CD4-positive, alpha-beta T cell treated with Interleukin-2 at 100 ng/mL for 4 hours (primary cell): ENCODE measurements at places on chromosomes 16 and 17.

DNA sequence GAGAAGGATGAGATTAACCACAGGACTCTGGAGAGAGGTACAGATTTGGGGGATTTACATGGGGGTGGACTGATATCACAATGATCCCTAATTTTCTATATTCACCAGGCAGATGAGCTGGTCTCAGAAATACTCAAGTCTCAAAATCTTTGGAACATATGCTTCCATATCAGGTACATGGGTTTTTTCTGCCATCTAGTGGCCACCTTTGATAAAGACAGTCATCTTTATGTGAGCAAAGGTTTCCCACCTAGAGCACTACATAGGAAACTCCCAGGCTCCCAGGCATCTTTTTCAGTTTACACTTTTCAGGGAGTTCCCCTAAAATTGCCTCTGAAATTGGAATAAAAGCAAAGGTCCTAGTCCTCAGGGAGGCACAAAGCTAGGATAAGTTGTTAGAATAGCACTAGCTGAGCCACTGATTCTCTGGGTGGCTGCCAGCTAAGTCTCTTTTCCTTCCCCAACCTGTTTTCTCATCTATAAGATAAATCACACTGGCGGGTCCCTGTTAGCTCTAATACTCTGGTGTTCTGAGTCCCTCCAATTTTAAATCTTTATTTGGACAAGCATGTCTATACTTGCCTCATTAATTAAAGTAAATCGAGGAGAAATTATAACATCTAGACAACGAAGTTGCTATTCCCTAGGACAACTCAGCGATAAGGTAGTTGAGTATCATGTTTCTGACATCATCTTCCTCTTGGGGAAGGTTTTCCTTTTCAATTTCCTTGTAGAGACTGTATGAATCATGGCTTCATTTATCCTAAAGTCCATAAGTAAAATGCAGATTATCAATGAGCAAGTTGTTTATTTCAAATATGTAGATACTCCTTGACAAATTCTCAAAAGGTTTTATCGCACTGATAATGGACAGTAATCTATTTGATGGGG is 19.0 kb upstream of the MON1B start:
- DNase-seq: peak; percentile 63

GRCh38 chr17:27157297-27157696 is 136.6 kb upstream of the WSB1 start:
- no peak for DNase-seq

- DNase-seq: no peak
These were observed 13.2 kb upstream of the SLC16A5 start for GRCh38 chr17:75074532-75074931.

DNA sequence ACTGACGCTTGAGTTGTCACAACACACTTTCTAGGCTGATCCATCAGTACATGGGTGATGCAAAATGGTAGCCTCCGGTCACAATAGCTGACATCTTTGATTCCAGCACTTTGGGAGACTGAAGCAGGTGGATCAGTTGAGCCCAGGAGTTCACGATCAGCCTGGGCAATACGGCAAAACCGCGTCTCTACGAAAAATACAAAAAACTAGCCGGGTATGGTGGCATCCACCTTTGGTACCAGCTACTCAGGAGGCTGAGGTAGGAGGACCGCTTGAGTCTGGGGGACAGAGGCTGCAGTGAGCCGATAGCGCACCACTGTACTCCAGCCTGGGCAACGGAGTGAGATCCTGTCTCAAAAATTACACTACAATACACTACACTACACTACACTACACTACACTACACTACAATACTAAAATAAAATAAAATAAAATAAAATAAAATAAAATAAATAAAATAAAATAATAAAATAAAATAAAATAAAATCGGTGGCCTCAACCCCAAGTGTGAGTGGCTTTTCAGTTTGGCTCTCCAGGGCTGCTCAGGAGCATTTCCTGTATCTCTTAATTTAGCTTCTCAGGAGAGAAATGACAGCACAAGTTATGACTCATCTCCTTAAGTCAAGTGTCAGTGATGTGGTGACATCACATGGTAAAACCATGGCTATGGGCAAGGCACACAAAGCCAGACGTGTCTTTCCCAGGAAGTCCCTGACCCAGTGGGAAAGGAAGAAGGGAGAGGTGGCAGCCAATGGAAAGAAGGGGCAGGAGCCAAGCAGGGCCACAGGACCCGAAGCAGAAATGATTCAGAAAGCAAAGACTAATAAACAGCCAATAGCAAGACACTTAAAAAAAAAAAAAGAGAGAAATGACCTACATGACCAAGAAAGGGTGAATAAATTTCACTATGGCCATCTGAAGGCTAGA is 75.3 kb upstream of the TBC1D3K start:
- DNase-seq: peak; percentile 19

DNA sequence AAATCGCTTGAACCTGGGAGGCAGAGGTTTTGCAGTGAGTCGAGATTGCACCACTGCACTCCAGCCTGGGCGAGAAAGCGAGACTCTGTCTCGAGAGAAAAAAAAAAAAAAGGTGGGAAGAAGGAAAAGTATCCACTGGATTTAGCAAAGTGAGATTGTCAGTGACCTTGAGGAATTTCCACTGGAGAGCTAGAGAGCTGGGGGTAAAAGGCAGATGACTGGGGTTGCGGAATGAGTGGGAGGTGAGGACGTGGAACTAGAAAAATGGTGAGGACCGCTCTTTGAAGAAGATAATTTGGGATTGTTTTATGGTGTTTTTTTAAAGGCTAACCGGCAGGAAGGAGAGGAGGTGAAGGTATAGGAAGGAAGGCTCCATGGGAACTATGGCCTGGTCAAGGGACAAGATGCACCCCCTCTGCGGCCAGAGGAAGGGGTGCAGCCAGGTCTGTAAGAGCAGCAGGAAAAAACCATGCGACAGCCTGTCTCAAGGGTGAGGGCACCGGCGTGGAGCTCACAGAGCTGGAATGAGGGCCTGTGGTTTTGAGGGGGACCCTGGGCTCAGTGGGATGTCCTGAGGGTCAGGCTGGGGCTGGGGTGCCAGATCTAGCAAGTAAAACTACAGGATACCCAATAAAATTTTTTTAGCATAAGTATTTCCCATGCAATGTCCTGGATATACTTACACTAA is 694 bp upstream of the MLST8 start:
- no peak for DNase-seq

DNA sequence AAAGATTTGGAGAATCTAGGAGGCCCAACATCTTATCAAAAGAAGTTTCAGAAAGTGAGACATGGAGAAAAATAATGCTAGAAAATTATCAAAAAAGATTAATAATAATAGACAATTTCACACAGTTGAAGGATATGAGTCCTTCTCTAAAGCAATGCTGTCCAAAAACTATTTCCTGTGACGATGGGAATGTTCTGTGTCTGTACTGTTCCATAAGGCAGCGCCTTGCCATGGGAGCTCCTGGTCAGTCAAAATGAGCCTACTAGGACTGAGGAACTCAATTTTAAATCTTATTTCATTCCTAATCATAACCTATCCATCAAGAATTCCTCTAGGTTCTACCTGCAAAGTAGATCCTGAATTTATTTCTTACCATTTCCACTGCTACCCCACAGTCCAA is 49.0 kb downstream of the CACNG1 start:
- no peak for DNase-seq

GRCh38 chr17:29461483-29462206 is 71.5 kb downstream of the TAOK1 start:
- DNase-seq: no peak

DNA sequence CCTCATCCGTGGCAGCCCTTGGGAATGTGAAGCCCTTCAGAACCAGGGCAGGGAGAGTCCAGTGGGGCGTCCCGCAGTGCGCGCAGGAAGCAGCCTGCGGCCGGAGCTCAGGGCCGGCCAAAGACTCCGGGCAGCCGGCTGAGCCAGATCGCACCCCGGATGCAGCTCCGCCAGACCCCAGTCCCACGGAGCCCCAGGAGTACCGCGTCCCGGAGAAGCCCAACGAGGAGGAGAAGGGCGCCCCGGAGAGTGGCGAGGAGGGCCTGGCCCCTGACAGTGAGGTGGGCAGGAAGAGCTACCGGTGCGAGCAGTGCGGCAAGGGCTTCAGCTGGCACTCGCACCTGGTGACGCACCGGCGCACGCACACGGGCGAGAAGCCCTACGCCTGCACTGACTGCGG is 6.9 kb downstream of the ZNF205 start:
- no peak for DNase-seq

GRCh38 chr16:54026456-54026855 is 260.1 kb downstream of the IRX3 start:
- no peak for DNase-seq

DNA sequence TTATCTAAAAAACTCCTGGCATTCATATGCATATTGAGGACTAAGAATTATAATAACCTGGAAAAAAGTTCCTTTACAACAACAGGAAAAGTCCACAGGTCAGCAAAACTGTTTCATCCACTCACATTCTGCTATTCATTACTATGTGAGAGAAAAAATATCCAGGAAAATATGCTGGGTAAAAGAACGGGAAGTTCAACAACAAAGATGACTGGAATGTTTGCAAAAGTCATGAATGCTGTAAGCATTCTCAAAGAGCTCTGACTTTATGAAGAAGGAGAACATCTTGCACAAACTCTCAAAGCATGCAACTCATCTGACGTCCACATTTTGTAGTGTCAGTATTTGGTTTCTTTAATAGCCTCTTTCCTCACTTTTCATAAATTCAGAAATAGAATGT is 56.9 kb upstream of the ALDH3A1 start:
- DNase-seq: no peak

- DNase-seq: no peak
These were observed 172.3 kb upstream of the IRX6 start for GRCh38 chr16:55151561-55152305.

DNA sequence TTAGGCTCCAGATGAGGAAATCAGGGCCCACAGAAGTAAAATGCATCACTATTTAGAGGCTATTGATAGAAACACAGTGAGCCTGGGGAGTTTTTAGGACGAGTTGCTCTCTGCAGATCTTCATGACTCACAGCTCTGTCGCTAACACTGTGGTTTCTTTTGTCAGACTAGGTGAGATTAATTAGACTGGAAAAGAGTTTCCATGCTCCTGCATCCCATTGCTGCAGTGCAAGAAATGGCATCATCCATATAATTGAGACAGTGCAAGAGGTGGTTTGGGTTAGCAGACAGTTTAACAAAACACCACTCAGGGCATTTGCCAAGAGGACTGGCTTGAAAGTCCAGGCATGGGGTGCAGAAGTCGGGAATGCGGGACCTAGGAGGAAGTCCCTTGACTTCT is 198.8 kb upstream of the CACNG5 start:
- no peak for DNase-seq

DNA sequence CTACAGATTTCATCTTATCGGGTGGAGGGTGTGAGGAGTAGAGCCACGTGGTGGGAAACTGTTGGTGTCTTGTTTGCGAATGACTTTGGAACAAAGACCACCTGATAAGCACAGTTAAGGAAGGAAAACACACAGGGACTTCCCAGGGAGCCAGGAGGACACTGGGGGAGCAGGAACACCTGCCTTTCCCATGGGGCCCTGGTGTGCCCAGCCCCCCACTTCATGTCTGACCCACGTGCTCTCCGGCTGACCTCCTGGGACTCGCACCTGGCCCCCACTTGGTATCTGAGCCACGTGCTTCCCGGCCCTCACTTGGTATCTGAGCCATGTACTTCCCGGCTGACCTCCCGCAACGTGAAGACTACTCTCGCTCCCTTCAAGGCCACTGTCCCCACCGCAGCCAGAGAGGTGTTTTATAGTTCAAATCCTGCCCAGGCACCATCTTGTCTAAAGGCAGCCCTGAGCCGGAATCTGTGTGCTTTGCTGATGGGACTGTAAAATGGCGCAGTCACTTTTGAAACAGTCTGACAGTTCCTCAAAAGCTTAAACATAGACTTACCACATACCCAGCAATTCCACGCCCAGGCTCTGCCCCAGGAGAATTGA is 5.4 kb upstream of the CSNK1D start:
- DNase-seq: no peak

- DNase-seq: peak; percentile 57
These were observed 64.1 kb downstream of the PLD6 start for GRCh38 chr17:17141860-17142552.

DNA sequence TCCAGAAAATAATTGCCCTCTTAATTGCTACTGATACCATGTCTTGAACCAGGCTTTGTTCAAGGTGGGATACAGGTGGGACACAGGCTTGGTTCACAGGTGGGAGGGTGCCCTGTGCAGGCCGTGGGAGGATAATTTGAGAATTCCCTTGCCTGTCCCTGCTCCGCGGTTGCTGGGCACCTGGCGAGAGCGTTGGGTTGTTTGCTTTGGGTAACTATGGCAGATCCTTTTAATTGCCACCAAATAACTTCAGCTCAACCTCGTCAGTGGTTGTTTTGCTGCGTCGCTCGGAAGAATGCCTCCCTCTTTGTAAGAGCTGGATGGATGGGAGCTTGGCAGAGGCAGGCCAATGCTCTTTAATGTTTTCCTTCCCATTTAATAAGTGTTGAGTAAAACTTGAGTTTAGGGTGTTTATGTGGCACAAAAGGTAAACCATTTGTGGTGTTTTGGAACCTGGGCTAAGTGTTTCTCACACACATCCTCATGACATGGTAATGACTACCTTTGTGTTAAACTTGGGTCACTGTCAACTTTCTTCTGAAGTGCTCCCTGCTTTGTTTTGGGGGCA is 202.5 kb downstream of the MSI2 start:
- no peak for DNase-seq

- DNase-seq: no peak
These were observed 688 bp downstream of the CA10 start for GRCh38 chr17:52157603-52158449.

DNA sequence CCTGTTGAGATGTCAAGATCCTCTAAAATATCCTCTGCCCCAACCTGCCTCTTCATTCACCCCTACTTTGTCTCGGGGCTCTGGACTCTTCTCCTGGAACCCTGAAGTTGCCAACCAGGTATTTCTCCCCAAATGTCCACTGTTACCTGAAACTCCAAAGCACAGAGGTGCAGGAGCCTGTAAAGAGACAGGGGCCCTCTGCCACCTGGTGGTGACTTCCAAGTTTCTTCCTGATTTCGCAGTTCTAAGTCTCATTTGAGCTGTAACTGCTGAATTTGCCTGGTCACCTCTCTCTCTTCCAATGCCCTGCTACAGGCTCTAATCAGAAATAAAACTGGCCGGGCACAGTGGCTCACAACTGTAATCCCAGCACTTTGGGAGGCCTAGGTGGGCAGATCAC is 77.1 kb upstream of the RCVRN start:
- no peak for DNase-seq

GRCh38 chr16:25151996-25152395 is 40.5 kb downstream of the LCMT1 start:
- no peak for DNase-seq

DNA sequence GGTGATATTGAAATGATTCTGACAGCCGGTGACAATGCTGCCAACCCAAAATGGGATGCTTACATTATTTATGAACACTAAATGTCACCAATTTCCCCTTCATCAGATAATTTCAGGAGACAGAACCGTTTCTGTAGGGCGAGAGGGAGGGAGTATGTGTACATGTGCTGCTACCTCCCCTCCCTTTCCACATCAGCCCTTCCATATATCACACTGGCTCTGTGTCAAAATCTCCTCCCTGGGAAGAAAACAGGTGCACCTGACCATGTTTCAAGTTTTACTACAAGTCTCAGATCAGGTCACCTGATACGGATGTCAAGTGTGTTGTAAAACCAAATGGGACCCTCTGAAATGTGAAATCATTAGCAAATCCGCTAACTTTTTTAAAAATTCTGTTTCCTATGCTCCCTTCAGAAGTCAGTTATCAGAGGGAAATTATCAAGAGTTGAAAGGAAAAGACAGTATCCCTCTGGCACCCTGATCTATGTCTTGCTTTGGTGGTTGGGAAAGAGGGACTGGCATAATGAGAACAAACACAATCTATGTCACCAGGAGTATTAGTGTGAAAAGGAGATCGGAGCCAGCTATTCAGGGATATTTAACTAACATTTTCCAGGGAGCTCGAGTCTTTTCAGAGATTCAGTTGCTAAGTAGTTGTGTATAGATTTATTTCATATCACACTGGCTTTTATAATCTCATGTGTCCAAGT is 1002.3 kb upstream of the CDH8 start:
- no peak for DNase-seq
